Stimulated activated CD4-positive, alpha-beta T cell treated with anti-CD3 and anti-CD28 coated beads, Interleukin-2, amount 100 ng/mL, for 24 hours (primary cell): ENCODE measurements at places on chromosomes 7 and 10.

DNA sequence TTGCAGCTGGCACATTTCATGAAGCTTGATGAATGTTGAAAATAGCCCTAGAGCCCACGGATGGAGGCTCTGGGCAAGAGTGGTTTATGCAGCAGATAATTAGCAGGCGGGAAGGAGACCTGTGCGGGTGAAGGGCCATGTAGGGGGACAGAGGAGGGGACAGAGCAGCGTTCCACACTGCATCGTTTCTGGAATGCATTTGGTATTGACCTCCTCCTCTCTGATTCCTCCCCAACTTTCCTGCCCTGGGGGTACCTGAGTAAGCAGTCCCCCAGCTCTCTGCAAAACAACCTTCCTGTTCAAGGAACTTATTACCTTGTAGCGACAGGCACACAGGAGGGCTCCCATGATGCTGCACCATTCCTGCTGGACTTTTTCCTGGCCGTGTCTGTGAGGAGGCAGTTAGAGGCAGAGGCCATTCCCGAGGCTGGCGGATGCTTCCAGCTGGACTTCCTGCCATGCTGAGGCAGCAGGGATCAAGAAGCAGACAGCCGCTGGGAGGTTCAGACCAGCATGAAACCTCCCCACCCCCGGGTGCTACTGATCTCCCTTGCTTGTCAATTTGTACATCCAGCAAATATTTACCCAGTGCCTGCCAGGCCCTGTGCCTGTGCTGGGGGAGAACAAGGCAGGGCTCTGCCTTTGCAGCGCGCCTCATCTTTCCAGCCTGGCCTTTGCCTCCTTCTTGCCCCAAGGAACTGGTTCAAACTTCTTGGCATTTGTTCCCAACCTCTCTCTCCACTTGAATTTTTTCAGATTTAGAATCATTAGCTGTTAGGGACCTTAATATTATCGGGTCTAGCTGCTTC is 28.7 kb downstream of the SLC29A3 start:
- no peak for DNase-seq

DNA sequence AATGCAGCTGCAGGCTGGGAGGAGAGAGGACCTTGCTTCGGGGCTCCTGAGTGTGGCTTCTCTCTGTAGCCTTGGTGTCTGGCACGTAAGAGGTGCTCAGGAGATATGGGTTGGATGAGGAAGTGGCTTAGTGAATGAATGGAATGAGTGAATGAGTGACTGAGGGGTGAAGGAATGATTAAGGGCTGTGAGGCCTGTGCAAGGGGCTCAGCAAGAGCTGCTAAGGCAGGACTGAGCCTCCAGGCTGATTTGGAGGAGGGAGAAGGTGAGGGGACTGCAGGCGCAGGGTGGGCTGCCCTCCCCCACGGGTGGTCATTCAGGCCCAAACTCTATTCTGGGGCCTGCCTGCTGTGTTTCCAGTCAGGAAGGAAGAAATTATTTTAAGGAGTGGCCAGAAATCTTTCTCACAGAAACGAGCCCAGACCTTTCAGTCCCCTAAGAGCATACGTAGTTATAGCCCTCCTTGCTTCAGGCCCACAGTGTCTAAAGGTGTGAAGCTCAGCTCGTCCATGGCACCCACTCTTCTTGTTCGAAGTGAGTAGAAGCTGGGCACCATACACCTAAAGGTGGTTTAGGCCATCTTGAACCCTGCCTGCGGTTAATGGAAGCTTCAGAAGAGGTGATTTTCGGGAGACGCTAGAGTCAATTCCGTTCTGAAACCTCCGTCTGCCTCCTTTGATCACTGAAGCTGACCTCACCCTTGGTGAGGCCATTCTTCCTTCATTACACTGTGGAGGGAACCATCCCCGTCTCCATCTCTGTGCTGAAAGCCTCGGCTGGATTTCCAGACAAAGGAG is 49.5 kb upstream of the SAMD8 start:
- no peak for DNase-seq

DNA sequence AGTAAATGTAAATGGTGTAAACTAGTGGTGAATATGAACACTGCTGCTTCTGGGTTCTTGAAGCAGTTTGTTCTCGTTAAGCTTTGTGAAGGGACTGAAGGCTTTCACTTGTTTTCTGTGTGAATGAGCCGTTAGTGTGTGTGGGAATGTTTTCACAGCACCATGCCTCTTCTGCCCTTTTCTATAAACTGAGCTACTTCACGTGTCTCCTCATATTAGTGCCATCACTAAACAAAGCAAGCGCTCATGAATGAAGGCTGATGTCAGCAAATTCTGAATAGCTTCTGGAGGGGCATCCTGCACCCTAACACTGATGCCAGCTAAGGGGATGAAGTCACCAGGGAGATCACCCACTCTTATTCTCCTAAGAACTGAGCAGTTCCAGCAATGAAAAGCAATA is 205.6 kb upstream of the ETV1 start:
- no peak for DNase-seq

- no peak for DNase-seq
These were observed 1061.2 kb downstream of the KCNMA1 start for GRCh38 chr10:76576276-76576962.

DNA sequence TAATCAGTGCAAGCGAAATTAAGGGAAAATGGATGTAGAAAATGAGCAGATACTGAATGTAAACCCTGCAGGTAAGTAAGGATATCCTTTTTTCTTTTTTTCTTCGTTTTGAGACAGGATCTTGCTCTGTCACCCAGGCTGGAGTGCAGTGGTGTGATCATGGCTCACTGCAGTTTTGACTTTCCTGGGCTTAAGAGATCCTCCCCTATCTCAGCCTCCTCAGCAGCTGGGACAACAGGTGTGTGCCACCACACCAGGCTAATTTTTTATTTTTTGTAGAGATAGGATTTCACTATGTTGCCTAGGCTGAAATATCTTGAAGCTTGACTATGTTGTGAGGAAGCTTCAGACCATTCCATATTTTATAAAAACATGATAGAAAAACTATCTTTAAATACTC is 4.3 kb downstream of the PDCD4 start:
- DNase-seq = no peak

GRCh38 chr7:7791523-7791922 is 73.1 kb upstream of the RPA3 start:
- DNase-seq = no peak

- no peak for DNase-seq
These were observed 113.7 kb downstream of the ARL4A start for GRCh38 chr7:12801107-12801506.

DNA sequence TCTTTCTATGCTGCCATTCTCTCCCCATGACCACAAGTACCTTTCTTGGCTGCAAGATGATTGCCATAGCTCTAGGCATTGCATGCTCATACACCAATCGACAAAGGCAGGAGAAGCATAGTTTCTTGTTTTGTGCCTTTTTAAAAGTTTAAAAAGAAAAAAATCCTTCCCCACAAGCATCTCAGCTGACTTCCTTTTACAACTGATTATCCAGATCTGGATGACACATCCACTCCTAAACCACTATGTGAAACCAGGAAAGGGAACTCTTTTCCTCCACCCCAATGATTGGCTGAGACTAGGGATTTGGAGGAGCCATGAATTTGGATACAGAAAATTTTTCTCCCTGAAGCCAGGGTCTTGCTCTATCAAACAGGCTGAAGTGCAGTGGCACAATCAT is 14.5 kb upstream of the LRRC4 start:
- no peak for DNase-seq

GRCh38 chr7:157973971-157974677 is 613.5 kb downstream of the PTPRN2 start:
- DNase-seq = no peak

- DNase-seq = no peak
These were observed 78.2 kb downstream of the FAM53B start for GRCh38 chr10:124665980-124666379.

- DNase-seq = no peak
These were observed 12.5 kb downstream of the TMEM72 start for GRCh38 chr10:44923611-44924010.
